Stimulated activated CD4-positive, alpha-beta T cell treated with anti-CD3 and anti-CD28 coated beads, Interleukin-1b, Interleukin-23, amount 100 ng/mL, for 24 hours (primary cell): ENCODE measurements at places on chromosomes 4 and X.
A peak's percentile ranks its signal among the peaks of the same experiment; 100 is the strongest.

- no peak for DNase-seq
Observed at GRCh38 chrX:1612641-1613286, 2.1 kb upstream of the ASMT start.

DNA sequence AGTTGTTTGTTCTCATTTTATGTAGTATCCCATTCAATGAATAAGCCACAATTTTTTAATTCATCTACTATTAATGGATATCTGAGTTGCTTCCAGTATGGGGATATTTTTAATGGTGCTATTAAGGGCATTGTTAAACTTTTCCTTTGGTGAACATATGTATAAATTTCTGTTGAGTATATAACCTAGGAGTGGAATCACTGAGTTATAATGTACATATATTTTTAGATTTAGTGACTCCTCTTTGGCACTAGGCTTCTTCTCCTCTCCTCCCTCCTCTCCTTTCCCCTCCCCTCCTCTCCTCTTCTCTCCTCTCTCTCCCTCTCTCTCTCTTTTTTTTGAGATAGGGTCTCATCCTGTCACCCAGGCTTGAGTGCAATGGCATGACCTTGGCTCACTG, 26.4 kb downstream of the RBM47 start:
- DNase-seq = no peak

DNA sequence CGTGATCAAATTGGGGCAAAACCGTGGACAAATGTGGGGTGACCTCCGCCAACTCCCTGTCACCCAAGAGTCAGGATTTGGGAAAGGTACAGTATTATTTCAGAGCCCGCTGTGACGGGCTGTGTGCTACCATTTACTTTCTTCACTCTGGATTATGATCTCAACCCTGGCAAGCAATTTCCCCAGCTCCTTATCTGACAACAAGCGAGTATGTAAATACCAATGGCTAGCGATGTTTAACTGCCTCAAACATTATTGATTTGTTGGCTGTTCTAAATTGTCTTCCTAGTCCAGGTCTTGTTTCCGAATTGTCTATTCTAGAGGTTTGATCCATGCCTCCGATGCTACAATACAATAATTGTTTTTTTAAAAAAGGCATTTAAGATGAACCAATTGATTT, 17.7 kb upstream of the PITX2 start:
- DNase-seq = no peak

DNA sequence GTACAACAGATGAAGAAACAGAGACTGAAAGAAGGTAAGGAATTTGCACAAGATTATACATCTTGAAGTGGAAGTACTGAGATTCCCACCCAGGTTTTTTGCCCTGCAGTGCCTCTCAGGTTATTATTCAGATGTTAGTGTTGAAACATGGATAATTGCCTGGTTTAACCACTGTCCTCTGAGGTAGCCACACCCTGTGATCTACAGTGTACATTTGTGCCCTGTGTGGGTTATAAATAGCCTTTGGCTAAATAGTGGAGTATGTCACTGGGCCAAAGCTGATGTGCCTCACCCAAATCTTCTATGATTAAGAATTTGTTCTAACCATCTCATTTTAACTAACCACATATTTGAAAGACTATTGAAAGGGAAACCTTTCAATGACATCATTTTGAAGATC, 5.4 kb upstream of the ASB5 start:
- no peak for DNase-seq

- DNase-seq = no peak
Observed at GRCh38 chrX:154333837-154334271, 38.3 kb downstream of the TKTL1 start.

DNA sequence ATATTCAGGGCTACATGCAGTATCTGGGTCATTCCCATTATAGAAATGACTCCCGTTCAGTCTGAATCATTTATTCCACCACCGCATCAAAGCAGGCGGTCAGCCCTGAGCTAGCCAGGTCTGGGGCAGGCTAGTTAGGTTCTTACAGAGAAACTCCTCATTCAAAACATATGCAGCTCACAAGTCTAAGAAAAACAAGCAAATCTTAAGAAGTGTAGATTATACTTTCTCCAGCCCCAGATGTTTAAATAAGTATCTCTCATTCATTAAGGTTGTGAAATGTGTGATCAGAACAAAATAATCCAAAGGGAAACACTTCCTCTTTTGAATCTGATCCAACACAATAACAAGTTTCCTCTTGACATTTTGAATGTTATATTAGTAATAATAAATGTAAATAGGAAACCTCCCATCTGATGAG, 441.9 kb downstream of the INPP4B start:
- DNase-seq = no peak

DNA sequence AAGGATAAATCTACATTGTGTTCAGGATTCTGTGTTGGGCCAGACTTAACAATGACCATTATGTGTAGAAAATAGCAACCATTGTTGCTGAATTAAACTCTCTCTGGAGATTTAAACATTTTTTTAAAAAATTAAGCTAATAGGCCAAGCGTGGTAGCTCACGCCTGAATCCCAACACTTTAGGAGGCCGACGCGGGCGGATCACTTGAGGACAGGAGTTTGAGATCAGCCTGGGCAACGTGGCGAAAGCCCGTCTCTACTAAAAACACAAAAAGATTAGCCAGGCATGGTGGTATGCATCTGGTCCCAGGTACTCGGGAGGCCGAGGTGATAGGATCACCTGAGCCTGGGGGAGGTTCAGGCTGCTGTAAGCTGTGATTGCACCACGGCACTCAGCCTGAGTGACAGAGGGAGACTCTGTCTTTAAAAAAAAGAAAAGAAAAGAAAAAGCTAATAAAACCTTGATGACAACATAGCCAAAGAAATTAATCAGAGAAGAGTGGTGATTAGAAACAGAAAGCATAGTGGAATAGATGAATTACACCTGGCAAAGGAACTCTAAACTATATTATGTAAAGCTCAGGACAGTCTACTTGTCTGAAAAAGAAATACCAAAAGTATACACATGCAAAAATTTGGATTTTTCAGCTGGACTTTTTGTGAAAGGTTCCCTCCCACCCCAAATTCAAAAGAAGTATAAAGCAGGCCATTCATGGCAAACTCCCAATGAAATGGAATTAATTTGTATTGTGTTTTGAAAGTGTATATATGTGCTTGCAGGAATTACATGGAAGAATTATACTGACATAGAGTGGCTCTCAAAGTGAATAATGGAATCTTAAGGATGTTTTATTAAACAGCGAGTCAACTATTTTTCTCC, 21.9 kb downstream of the PLS3 start:
- no peak for DNase-seq

GRCh38 chr4:173767650-173768049, 237.6 kb upstream of the HAND2 start:
- no peak for DNase-seq

- DNase-seq = peak; percentile 2
Observed at GRCh38 chr4:9762823-9763475, 18.5 kb upstream of the DRD5 start.

- DNase-seq = no peak
Observed at GRCh38 chr4:8159537-8160232, 1.1 kb upstream of the ABLIM2 start.

GRCh38 chrX:134484039-134484438, 24.1 kb downstream of the HPRT1 start:
- no peak for DNase-seq

DNA sequence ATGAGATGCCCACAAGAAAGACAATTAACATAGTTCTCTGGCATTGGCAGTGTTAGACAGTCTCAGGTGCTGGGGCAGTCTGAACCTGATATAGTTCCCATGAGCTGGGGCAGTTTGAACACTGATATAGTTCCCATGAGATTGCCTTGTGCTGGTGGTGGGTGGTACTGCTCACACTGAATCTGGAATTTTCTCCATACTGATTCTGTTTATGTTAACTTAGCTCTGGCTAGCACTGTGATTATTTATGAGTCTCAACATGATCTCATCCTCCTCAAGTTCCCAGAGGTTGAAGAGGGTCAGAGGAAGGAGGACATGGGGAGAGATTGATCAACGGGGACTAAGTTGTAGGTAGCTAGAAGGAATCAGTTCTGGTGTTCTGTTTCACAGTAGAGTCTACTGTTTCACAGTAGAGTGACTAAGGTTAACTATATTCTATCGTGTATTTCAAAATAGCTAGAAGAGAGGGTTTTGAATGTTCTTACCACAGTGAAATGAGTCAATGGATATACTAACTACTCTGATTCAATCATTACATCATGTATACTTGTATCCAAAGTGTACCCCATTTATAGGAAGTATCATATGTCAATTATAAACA, 379.9 kb downstream of the ADAM29 start:
- no peak for DNase-seq

DNA sequence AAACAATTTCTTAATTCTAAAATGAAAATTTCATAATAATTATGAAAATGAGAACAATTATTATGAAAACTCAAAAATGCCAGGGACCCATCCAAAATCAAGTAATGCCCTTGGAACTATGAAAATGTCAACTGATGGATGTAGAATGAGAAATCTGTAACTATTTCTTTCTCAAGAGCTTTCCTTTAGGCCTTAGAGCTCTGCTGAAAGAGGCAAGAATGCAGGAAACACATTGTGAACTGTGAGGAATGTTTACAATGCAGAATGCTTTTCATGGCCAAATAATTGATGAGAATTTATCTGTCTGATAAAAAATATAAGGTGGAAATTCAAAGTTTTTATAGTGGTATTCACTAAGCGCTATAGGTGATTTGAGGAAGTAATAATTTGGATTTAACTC, 207.1 kb upstream of the PCDH18 start:
- DNase-seq = no peak

GRCh38 chrX:136260776-136261175, 9.6 kb upstream of the MAP7D3 start:
- DNase-seq = no peak

DNA sequence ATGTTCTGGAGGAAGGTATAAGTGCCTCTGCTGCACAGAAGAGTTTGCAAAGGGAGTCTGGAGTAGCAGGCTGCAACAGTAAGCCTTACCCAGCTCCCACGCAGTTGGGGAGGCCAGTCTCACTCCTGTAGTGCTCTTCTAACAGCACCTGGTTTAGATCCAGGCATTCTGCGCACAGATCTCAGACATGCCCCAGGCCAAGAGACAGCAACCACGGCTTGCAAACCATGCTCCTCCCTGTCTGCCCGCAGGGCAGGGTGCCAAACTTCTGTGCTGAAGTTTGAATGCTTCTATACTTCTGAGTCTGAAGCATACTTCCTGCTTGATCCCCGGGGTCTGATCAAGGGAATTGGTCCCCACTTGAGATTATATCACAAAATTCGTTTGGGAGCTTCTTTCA, 106.3 kb downstream of the LINC00632 start:
- DNase-seq = no peak

- DNase-seq = no peak
Observed at GRCh38 chr4:99630857-99631360, 26.7 kb downstream of the C4orf54 start.

GRCh38 chrX:44240036-44240435, 103.4 kb downstream of the EFHC2 start:
- no peak for DNase-seq

DNA sequence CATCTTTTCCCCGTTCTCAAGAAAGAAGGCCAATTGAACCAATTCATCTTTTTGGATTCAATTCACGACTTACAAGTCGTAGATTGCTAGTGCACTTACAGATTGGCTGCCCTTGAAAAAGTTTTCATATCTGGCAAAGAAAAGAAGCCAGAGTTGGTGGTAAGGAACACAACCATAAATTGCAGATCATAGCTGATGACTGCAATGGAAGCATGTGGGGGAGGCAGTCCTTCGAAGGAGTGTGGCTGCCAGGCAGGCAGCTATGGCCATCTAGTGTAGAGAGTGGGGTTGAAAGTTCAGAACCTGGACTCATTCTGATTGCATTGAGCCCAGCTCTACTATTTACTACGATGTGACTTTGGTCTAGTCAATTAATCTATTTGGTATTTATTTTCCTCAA, 4.5 kb downstream of the GPM6A start:
- no peak for DNase-seq

GRCh38 chr4:71239365-71239764, 99.5 kb upstream of the SLC4A4 start:
- no peak for DNase-seq

GRCh38 chr4:123709336-123709735, 312.7 kb downstream of the SPRY1 start:
- no peak for DNase-seq

DNA sequence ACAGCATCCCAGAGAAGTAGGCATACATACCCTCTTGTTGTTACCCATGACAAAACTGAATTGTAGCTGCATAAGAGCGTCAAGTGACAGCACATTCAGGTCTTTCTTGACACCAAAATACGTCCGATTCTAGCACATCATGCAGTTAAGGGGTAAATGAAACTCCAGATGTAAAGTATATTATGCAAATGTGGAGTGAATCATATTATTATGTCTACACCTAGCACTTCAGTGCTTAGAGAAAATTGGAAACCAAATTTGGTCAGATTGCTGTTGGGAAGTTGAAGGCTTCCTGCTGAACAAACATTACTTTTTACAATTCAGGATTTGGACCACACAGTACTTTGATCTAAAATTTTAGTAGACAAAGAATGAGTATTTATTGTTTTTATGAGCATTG, 24.2 kb upstream of the LEF1 start:
- no peak for DNase-seq

DNA sequence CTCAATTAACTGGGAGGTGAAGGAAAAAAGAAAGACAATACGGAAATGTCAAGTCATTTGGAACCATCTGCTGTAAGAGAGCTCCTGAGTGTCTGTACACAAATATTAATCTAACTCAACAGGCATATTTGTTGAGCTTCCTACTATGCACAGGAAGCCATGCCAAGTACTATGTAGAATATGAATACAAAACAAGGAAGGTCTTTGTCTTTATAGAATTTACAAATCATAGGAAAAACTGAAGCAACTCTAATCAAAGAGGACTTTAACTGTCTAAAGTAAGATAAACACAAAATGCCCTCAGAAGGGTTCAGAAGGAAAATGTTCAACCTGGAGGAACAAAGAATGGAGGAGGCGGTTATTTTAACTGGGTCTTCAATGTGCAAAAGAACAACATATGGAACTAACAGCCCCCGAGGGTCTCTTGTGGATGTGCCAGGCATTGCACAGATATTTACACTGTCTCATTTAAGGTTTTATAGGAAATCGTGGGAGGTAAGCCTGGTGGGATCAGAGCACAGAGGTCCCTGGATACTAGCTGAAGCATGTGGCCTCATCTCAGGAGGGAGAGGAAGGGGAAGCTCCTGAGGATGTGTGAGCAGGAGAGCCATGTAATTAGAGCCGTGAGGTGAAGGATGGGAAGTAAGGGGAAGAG, 5.8 kb downstream of the FAM114A1 start:
- DNase-seq = no peak

DNA sequence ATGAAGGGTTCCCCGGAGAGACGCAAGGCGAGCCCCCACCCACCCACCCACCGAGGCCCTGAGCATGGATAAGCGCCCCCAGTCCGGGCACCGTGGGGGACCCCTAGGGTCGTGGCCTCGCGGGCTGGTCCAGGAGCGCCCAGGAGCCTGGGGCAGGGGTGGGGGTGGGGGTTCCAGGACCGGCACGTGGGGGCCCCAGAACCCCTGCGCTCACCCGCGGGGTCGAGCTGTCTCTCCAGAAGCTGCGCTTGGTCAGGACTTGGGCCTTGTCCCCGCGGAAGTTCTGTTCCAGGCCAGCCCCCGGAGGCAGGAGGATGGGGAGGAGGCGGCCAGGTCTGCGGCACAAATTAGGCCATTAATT, 11.2 kb upstream of the SHOX start:
- no peak for DNase-seq
